ENCODE measurements at places on chromosomes 16 and 17. TPM values are rescaled to one million over a fixed set of nuclear protein-coding genes. Genes with fewer than 3 reads are reported as not detected.
A peak's percentile ranks its signal among the peaks of the same experiment; 100 is the strongest.

DNA sequence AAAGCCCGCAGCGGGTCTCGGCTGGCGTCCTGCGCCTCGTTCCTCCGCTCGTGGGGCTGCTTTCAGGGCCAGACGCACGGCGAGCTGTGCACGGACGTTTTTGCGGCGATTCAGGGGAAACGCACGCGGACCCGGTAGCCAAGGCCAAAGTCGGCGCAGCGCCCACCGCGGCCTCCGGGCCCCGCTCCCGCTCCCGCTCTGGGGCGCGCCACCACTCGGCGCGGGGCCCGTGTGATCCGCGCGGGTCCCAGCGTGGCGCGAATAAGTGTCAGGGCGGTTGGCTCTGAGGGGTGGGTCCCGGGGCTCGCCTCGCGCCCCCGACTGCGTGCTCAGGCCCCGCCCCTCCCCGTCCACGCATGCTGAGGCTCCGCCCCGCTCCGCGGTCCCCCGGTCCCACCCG lies 694 bp upstream of the TBCD start:
- H3K4me3 ChIP-seq: peak overlapping the region; percentile 69
- no peaks in the 10 kb centered on the region for H3K27me3 ChIP-seq
- H3K4me1 ChIP-seq: peaks cover 43% of the 10 kb centered on the region
- peak overlapping the region; percentile 94 for H3K27ac ChIP-seq
- H3K36me3 ChIP-seq: no peaks in the 10 kb centered on the region

DNA sequence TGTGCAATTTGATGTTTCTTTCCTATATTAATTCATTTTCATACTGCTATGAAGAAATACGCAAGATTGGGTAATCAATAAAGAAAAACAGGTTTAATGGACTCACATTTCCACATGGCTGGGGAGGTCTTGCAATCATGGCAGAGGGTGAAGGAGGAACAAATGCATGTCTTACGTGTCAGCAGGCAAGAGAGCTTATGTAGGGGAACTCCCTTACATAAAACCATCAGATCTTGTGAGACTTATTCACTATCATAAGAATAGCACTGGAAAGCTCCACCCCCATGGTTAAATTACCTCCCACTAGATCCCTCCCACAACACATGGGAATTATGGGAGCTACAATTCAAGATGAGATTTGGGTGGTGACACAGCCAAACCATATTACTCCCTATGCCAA lies 418.9 kb upstream of the MAF start:
- no peaks in the 10 kb centered on the region for H3K27me3 ChIP-seq
- no peak overlapping the region for H3K4me3 ChIP-seq
- H3K4me1 ChIP-seq: no peaks in the 10 kb centered on the region
- DNase-seq: no peak

GRCh38 chr16:62652441-62653120 lies 616.3 kb upstream of the CDH8 start:
- H3K27ac ChIP-seq: no peak overlapping the region
- no peaks in the 10 kb centered on the region for H3K36me3 ChIP-seq
- DNase-seq: no peak
- H3K27me3 ChIP-seq: no peaks in the 10 kb centered on the region
- no peaks in the 10 kb centered on the region for H3K4me1 ChIP-seq

DNA sequence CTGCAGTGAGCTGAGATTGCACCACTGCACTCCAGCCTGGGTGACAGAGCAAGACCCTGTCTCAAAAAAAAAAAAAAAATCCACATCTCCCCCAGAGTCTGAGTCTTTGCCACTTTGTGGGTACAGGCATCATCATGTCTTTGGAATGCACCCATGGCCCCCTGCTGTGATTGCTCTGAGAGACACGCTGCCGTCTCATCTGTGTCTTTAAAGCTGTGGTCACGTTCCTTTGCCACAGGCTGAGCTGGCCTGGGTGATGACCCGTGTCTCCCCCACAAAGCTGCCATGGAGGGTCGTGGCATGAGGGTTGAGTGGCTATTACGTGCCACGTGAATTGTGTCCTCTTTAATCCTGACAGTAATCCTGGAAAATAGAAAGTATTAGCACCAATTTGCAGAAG lies 20.2 kb downstream of the CRISPLD2 start:
- H3K27ac ChIP-seq: peak overlapping the region; percentile 93
- no peak overlapping the region for H3K4me3 ChIP-seq
- no peaks in the 10 kb centered on the region for H3K27me3 ChIP-seq
- no peak for DNase-seq

DNA sequence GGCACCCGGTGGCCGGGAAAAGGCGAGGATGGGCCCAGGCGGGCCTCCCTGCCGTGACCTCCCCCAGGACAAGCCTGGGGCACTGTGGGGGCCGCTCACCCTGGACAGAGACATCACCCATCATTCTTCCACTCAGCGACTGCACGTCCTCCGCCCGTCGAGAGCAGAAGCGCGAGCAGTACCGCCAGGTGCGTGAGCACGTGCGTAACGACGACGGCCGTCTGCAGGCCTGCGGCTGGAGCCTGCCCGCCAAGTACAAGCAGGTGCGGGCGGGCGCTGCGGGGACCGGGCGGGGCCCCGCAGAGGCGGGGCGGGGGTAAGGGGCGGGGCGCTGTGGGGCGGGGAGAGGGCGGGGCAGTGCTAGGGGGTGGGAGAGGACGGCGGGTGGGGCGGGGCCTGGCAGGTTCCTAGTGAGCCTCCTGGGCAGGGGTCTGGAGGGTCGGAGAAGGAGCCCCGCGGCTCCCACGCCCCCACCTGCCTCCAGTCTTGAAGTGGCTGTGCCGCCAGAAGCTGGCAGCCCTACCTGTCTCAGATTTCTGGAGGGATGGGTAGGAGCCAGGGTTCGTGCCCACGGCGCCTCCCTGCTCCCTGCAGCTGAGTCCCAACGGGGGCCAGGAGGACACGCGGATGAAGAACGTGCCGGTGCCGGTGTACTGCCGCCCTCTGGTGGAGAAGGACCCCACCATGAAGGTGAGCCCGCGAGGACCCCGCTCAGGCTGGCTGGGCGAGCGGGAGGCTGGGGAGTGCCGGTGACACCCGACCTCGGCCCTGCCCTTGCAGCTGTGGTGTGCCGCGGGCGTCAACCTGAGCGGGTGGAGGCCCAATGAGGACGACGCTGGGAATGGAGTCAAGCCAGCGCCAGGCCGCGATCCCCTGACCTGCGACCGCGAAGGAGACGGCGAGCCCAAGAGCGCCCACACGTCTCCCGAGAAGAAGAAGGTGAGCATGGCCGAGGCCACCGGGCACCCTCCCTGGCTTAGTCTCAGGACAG lies 7.5 kb downstream of the NME3 start:
- H3K4me1 ChIP-seq: peaks cover 8% of the 10 kb centered on the region
- H3K4me3 ChIP-seq: no peak overlapping the region

DNA sequence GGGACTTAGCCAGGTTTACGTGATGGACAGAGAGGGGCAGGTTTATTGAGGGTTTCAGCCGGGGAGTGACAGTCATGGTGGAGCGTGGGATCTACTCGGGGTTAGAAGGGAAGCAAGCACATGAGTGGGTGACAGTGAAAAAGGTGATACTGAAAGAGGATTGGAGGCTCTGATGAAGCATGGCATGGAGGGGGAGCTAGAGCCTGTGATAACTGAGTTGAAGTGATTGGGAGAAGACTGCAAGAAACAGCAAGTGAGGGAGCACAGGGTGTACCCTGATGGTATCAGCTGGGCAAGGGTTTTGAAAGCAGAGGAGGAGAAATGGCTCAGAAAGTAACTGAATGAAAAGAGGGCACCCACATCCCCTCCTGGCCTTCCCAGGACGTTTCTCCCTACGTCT lies 6.7 kb upstream of the KSR1 start:
- no peaks in the 10 kb centered on the region for H3K4me1 ChIP-seq
- no peaks in the 10 kb centered on the region for H3K36me3 ChIP-seq
- DNase-seq: no peak
- H3K27me3 ChIP-seq: no peaks in the 10 kb centered on the region

- peaks cover 16% of the 10 kb centered on the region for H3K36me3 ChIP-seq
- peak overlapping the region; percentile 87 for H3K27ac ChIP-seq
- no peak for DNase-seq
- no peak overlapping the region for H3K4me3 ChIP-seq
These were observed 20.2 kb upstream of the CPSF4L start for GRCh38 chr17:73281928-73282327.

- no peaks in the 10 kb centered on the region for H3K27me3 ChIP-seq
- DNase-seq: no peak
- H3K36me3 ChIP-seq: peaks cover 24% of the 10 kb centered on the region
- peaks cover 53% of the 10 kb centered on the region for H3K4me1 ChIP-seq
- H3K4me3 ChIP-seq: peak overlapping the region; percentile 93
- peak overlapping the region; percentile 100 for H3K27ac ChIP-seq
These were observed 1.2 kb downstream of the DDX5 start for GRCh38 chr17:64504769-64505339.

- H3K27me3 ChIP-seq: no peaks in the 10 kb centered on the region
- DNase-seq: no peak
- no peaks in the 10 kb centered on the region for H3K4me1 ChIP-seq
These were observed 13.0 kb upstream of the BLMH start for GRCh38 chr17:30304778-30305177.

The MPDU1 gene
- 69.3 TPM for total RNA-seq

The KIF18B gene
- total RNA-seq: 5.7 TPM

The MMP15 gene
- total RNA-seq: 4.3 TPM

The KRT33A gene
- total RNA-seq: 1.9 TPM

The ADAM11 gene
- total RNA-seq: not detected

The KRT40 gene
- total RNA-seq: 0.19 TPM

All from esophagus squamous epithelium (tissue), 5 donors.